Stimulated activated CD8-positive, alpha-beta memory T cell treated with anti-CD3 and anti-CD28 coated beads, Interleukin-15, amount 100 ng/mL, for 24 hours (primary cell): ENCODE measurements at places on chromosomes 3 and 15.

DNA sequence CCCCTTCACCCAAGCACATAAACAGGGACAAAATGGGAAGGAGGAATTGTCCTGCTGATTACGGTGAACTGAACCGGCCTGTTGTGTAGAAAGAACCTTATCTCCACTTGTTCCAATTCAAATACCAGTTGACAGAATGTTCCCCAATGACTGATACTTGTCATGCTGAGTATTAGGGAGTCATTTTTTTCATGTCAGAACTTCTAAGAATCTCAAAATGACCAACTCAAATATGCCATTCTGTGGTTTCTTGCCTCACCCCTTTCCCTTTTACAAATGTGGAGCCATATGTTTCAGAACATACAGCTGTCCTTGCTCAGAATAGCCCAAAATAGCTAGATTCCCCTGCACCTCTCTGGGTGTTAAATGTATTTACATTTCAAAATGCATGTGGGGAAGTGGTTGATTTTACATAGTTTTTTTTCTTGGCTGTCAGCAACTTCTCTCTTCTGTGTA lies 405.9 kb upstream of the TBL1XR1 start:
- no peak for DNase-seq

- DNase-seq: no peak
Observed at GRCh38 chr3:153666991-153667740, 454.0 kb upstream of the ARHGEF26 start.

DNA sequence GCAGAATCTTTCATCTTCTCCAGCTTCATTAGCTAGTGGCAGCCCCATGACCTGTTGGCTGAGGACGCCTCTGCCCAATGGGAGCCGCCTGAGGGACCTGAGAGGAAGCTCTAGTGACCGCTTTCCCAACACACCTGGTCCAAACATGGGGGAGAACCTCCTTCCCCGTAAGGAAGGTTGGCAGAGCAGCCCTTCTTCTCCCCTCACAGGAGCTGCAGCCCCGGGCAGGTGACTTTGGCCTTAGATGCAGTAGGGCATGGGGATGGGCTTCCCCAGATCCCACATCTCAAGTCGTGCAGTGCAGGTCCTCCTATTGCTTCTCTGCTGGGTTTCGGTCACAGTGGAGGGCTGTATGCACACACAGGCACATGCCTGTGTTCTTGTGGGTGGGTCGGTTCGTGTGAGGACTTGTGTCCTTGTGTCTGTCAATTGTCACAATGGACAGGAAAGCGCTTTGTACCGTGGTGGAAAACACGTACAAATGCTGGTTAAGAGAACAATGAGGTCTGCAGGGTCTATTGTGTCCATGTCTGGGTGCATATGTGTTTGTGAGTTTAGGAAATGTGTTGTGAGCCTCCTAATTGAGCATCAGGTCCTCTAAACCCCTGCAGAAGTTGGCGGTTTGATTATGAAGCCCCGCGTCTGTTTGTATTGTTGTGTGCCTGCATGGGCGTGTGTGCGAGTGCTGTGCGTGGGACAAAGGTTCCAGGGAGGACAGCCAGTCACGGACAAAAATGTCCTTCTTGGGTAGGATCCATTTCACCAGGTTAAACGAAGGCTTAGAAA lies 1.4 kb downstream of the ISLR2 start:
- no peak for DNase-seq

DNA sequence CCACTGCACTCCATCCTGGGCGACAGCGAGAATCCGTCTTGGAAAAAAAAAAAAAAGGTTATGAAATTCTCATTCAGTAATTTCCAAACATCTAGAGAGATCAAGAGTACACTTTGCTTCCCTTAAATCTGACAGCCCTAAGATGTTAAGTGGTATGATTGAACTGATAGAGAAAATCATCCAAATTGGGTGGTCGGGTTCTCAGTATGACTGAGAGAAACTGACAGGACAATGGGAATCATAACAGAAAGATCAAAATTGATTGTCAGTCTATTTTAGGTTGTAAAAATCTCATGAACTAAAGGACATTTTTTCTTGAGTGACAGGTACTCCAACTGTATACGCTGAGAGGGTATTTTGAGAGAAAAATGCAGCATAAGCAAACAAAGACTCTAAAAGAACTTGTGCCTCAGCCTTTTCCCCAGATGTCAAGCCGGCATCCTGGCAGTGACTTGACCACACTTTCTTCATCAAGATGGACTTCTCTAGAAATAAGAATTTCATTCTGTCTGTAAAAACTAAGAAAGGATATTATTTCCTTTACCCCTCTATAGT lies 65.8 kb downstream of the MYO5A start:
- no peak for DNase-seq

- no peak for DNase-seq
Observed at GRCh38 chr3:130557336-130558035, 40.5 kb downstream of the COL6A6 start.

DNA sequence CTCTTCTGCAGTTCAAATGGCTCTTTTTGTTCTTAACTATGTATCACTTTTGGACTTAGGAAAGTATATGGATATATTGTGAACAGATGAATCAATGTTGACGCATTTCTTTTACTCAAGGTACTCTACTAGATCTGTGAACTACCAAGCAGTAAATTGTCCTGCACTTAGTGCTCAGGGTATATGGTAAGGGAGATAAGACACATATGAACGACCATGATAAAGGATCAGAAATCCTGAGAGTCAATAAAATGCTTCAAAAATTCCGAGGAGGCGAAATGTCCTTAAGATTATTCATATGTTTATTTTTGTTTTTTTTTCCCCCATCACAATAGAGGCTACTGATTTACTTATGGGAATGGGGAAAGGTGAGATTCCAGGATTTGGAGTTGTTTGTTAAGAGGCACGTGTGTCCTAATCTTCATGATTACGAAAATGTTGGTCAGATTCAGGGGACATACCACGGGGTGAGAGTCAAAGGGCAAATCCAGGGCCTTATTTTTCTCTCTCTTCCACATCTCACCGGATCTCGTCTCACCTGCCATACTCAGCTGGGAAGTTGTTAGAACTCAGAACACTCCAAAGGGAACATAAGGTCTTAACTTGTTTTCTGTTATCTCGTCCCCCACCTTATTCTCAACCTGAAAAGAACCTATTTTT lies 475.1 kb upstream of the TBL1XR1 start:
- DNase-seq: no peak

DNA sequence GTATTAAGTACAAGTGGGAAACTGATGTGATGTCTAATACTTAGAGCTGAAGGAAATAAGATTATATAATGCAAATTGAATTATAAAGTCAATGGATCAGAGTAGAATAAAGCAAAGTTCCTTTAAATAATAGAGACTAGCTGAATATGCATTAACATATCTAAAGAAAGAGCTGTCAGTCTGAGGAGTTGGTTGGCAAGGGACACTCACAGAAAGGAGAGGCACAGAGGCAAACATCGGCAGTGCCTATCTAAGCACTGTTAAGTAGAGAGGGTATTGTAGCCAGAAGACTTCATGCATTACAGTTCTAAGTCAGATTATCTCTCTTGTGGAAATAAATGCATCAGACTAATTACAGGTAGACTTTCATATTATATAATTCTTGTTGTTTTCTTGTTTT lies 16.6 kb downstream of the NRG4 start:
- no peak for DNase-seq

- no peak for DNase-seq
Observed at GRCh38 chr3:127747751-127748521, 74.4 kb downstream of the MGLL start.

- peak; percentile 15 for DNase-seq
Observed at GRCh38 chr15:57866149-57866736, 159.7 kb downstream of the POLR2M start.

- DNase-seq: no peak
Observed at GRCh38 chr3:133440652-133441051, 40.8 kb downstream of the BFSP2 start.

DNA sequence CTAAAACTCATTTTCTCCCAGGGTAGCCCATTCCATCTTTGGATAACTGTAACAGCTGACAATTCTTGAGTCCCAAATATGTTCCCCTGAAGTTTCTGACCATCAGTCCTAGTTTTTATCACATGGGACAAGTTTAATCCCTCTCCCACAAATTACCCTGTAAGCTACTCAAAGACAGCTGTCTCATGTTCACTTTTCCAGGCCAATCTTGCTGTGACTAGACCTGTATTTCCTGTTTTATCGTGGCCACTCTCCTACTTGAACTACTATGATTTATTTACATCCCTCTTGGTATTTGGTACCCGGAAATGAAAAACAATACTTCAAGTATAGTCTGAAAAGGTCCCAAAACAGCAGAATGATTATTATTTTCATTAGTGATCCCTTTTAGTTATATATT lies 95.1 kb upstream of the MEX3B start:
- DNase-seq: no peak

- DNase-seq: no peak
Observed at GRCh38 chr3:142958707-142959106, 4.8 kb downstream of the PAQR9 start.

- DNase-seq: no peak
Observed at GRCh38 chr3:102069211-102069662, 219.9 kb downstream of the NFKBIZ start.

DNA sequence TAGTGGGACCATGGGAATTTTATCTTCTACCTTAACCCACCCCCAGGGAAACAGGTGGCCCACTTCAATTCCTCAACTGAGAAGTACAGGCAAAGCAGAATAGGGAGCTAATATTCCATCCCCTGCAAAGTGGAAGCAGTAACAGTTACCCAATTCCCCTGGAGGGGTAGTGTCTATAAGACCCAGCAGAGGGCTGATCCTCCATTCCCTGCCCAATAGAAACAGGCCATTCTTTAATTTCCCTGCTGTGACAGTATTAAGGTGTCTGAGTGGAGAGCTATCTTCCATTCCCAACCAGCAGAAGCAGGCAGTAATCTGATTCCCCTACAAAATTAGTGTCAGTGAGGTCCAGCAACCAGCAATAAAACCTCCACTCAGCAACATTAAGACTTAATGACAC lies 219.8 kb downstream of the ULK4 start:
- no peak for DNase-seq

DNA sequence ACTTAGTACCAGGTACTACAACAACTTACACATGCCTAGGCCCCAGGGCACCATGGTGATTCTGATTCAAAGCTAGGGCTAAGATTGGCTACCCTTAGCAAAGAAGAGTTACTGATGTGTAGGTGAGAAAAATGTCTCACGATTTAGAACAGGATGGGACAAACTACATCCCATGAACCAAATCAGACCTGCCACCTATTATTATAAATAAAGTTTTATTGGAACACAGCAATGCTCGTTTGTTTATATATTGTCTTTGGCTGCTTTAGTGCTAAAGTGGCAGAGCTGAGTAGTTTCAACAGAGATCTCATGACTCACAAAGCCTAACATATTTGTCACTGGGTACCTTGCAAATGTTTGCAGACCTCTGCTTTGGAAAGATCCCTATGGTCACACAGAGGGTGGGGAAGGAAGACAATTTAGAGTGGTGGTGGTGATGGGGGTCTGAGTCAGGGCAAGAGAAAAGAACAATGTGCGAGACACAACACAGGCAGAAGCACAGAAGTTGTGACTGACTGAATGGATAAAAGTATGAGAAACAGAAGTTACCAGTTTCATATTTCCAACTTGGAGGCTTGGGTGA lies 770.6 kb upstream of the CFAP20DC start:
- no peak for DNase-seq
